Stimulated activated CD8-positive, alpha-beta memory T cell treated with anti-CD3 and anti-CD28 coated beads, Interleukin-4, amount 100 ng/mL, for 24 hours (primary cell): ENCODE measurements at places on chromosomes 11 and 22.

GRCh38 chr11:2739531-2740274, 39.9 kb upstream of the KCNQ1OT1 start:
- no peak for DNase-seq

DNA sequence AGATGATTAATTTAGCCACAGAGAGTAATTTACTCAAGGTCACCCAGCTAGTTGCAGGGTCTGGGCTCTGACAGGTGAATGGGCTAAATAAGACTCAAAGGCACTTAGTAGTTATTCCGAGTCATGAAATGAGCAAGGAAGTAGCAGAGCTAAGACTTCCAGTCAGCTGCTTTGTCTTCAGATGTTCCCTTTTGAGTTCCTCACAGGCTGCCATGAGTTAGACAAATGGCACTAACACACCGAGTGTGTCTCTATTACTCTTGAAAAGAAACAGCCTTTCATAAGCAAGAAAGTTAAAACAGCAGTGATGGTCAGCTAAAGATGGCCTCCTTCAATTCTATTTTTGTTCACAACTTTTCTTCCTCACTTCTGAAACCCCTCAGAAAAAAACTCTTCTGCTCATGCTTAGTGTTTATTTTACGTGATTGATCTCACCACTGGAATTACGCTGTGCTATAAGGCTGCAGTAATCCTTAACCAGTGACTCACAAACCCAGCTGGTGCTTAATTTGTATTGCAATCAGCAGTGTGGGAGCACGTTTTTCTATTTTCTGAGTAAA, 389.1 kb downstream of the AASDHPPT start:
- no peak for DNase-seq

DNA sequence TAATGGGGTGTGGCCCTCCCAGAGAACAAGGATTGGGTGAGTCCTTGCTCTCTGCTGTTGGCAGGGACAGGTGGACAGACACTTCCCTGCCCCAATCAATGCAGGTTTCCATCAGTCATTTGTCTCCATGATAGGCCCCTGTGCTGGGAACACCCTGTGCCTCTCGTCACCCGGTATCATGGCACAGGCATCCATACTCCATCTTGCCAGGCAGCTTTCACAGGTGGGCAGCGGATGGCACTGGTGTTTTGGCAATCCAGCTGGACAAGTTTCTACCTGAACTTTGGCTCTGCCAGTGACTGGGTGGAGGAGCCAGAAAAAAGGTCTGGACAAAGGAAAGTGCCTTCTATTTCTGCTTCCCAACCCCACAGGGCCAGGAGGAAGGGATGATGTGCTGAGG, 47.5 kb downstream of the TRIM29 start:
- DNase-seq, result no peak

GRCh38 chr11:78397398-78397797, 20.2 kb downstream of the GAB2 start:
- no peak for DNase-seq

DNA sequence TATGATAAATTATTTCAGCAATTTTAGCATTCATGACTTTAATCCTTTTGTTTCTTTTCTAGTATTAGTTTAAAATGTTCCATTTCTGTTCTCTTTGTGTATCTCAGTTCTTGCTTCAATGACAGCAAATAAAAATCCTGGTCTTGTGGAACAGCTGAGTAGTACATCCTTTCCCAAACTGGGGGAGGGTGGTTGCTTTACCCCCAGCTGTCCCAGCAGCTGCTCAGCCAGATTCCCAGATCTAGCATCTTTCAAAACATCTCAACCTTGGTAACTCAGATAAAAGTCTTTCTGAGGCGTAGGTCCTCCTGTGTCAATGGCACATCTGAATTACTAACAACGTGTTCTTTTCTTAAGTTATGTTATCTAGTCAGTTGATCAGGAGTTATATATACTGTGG, 72.2 kb upstream of the GRK2 start:
- no peak for DNase-seq

DNA sequence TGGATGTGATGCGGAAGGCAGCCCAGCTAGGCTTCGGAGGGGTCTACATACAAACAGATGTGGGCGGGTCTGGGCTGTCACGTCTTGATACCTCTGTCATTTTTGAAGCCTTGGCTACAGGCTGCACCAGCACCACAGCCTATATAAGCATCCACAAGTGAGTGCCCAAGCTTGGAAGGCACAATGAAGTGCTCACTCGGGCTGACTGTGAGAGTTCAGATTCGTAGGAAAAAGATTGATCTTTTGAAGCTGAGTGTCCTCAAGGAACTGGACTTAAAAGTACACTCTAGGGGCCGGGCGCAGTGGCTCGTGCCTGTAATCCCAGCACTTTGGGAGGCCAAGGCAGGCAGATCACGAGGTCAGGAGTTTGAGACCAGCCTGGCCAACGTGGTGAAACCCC, 3.7 kb downstream of the ACAD8 start:
- no peak for DNase-seq

GRCh38 chr11:69014898-69015549, 2.0 kb upstream of the MRGPRF start:
- no peak for DNase-seq

GRCh38 chr11:97110376-97110775, 720.6 kb downstream of the JRKL start:
- no peak for DNase-seq

DNA sequence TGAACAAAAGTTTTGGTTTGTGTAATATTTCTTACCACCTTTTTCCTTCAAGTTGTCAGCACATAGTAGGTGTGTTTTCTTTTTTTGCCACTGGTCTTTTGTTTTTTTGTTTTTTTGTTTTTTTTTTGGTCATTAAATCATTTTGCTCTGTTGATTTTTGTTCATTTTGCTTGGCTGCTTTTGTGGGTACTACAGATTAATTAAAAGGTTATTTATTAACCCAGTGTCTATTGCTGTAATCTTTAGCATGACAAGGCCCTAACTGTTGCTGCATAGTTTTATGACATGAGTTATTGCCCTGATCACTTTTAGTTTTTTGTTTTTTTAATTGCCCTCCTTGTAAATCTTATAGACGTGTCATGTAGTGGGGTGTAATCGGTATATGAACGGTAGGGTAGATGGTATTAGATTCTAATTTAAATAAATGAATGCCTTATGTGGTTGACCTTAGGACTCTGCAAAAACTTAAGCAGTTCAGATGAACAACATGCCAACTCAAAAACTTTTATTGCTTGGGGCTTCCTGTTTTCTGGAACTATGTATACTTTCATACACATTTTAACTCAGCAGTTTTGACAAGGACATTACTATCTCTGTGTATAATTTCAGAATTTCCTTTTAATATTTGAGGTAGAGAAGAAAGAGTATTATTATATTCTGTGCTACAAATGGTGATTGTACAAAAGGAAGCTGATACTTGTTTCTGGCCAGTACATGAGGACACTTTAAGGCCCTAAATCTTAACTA, 7.9 kb downstream of the EWSR1 start:
- DNase-seq, result no peak

DNA sequence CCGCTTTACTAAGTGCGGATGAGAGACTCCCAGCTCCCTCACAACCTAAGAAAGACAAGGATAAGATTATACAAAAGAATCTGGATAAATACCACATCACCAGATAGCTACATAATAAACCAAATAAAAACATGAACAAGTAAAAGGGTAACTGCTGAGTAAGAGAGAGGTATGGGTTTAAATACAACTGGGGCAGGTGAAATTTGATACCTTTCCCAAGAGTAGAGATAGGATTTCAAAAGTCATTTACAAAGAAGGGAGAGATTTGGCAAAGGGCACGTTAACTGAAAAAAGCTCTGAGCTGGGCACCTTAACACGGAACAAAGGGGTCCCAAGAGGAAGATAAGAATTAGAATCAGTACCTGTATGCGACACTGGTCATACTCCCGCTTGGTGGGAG, 1.7 kb downstream of the UBXN1 start:
- DNase-seq, result no peak

DNA sequence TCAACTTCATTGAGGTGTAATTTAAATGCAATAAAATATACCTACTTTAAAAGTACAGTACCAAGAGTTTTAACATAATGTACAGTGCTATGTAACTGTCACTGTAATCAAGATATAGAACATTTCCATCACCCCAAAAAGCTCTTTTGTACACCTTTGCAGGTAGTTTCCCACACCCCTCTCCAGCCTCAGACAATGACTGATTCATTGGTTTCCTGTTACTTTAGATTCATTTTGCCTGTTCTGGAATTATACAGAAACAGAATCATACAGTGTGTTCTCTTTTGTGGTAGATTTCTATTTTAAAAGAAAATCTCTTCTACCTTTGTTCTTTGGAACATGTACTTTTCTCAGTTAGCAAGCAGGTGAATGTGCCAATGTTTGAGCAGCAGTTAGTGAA, 38.2 kb downstream of the SHISA8 start:
- DNase-seq, result no peak

GRCh38 chr22:42084874-42085273, 5.4 kb downstream of the SMDT1 start:
- DNase-seq, result no peak

DNA sequence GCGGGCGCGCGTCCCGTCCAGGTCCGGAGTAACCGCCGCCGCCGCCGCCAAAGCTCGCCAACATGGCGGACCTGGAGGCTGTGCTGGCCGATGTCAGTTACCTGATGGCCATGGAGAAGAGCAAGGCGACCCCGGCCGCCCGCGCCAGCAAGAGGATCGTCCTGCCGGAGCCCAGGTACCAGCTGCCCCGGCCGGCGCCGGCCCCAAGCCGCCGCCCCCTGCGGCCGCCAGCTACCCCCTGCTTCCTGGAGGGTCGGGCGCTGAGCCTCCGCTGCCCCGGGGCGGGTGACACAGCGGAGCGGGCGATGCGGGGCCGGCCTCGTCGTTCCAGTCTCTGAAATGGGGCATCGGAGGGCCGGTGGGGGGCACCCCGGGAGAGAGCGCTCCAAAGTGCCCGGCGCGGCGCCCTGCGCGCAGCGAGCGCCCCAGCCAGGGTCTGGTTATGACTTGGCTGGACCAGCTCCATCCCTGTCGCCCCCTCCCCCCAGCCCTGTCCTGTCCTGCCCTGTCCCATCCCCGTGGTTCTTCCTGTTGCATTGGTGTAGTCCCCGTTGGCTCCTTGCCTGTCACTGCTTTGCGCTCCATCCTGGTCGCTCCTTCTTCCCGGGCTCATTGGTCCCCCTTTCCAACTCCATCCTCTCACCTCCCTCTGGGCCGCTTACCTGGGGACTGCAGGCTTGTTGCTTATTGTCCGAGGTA, 653 bp downstream of the GRK3 start:
- peak; percentile 1 for DNase-seq

- DNase-seq, result no peak
Measured at GRCh38 chr22:47206164-47206563, 443.7 kb downstream of the TBC1D22A start.

DNA sequence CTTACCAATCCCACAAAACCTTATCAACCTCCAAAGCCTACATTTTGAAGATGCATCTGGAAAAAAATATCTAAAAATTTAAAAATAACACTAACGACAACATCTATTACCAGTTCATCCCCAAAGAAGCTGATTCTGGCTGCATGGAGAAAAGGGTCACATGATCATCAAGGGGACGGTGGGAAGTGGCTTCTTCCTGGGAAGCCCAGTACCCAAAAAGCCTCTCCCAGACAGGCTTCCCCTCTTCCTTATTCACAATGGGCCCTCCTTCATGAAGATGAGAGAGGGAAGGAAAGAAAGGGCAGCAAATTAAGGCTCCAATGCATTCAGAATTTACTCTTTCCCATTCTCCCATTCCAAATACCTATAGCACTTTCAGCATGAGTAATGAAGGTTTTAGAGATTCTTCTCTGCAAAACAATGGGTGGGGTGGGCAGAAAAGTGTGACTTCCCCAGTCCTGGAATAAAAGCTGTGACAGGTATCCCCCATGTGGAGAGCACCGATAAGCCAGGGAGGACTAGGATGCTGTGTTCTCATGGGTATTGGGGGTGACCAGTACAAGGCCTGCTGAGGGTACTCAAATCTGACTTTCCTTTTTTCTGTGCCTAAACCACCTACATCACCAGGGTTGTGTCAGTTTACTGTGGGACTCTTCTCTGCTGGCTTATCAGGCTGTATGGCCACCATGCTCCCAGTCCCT, 88.2 kb downstream of the SIK3 start:
- no peak for DNase-seq

- no peak for DNase-seq
Measured at GRCh38 chr11:65085446-65085845, 1.4 kb downstream of the ZFPL1 start.

- DNase-seq, result no peak
Measured at GRCh38 chr11:57421805-57422204, 5.1 kb downstream of the SLC43A3 start.

GRCh38 chr11:2092956-2093412, 46.2 kb downstream of the IGF2 start:
- peak; percentile 30 for DNase-seq

GRCh38 chr22:27614006-27614649, 187.4 kb downstream of the MN1 start:
- DNase-seq, result no peak

GRCh38 chr11:34650528-34650927, 29.6 kb downstream of the EHF start:
- peak; percentile 75 for DNase-seq

DNA sequence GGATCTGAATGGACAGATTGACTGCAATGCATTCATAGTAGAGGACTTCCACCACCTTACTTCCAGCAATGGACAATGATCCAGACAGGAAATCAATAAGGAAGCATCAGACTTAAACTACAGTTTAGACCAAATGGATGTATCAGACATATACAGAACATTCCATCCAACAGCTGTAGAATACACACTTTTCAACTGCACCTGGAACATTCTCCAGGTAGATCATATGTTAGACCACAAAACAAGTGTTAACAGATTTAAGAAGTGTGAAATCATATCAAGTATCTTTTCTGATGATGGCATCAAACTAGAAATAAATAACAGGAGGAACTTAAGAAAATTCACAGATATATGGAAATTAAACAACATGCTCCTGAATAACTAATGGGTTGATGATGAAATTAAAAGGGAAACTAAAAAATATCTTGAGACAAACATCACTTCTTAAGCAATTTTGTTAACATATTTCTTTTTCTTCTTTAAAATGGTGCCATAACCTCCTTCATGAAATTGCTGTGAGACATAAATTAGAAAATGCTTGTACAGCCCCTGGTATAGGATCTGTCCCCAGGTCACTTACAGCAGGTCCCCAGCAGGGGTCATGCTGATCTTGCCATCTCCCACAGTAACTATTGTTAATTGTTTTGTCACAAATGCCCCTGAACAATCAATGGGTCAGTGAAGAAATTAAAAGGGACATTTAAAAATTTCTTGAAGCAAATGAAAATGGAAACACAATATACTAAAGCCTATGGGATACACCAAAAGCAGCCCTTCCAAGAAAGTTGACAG, 100.0 kb upstream of the OR4B1 start:
- no peak for DNase-seq

GRCh38 chr22:29351042-29351441, 35.5 kb upstream of the RASL10A start:
- no peak for DNase-seq

GRCh38 chr11:112511271-112511670, 250.6 kb upstream of the PLET1 start:
- no peak for DNase-seq

- no peak for DNase-seq
Measured at GRCh38 chr22:17672417-17672991, 33.9 kb downstream of the BCL2L13 start.

- no peak for DNase-seq
Measured at GRCh38 chr11:113505541-113506375, 30.6 kb upstream of the DRD2 start.
